ENCODE measurements at places on chromosomes 16 and 17.

GRCh38 chr17:38867179-38867967 is 2.5 kb upstream of the LASP1 start:
- no peak for DNase-seq

DNA sequence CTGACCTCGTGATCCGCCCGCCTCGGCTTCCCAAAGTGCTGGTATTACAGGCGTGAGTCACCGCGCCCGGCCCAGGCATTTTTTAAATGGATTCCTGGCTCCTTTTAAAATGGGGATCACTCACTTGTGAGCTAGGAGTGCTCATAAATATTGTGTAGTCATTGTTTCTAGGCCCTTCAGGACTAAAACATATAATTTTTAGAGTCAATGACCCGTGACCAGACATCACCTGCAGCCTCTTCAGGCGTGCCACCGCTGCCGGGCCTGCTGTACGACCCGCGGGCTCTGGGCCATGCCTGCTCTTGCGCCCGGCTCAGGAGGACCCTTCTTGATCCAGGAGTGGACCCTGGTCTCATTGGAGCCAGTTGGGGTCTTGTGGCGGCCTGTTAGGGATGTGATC is 30.8 kb downstream of the EFCAB5 start:
- no peak for DNase-seq

GRCh38 chr16:89375686-89376085 is 114.7 kb downstream of the ANKRD11 start:
- DNase-seq = no peak

GRCh38 chr16:67445913-67446907 is 15.3 kb downstream of the HSD11B2 start:
- DNase-seq = no peak

DNA sequence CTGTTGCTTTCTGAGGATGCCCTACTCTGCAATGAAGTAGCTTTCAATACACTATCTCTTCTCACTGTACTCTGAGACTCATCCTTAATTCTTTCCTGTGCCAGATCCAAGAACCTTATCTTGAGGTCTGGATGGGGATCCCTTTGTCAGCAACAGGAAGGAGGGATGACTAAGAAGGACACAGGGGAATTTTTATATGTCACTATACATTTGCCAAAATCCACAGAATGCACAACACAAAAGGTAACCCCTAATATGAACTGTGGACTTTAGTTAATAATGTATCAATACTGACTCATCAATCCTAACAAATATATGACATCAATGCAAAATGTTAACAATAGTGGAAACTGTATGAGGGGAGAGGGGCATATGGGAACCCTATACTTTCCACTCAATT is 4.7 kb upstream of the RBBP6 start:
- DNase-seq = no peak
